ENCODE measurements at places on chromosomes 12 and 14.

DNA sequence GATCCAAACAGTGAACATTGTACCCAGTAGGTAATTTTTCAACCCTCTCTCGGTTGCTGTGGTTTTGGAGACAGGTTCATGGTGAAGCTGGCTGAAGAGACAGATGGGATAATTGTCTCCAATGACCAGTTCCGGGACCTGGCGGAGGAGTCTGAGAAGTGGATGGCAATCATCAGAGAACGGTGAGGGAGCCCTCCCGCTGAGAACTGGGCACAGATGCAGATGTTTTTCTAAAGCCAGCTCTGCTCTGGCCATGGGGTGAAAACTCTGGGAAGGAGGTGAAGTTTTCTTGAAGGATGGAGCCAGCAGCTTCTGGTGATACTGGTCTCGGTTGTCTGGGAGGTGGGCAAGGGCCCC lies 6.2 kb downstream of the KHNYN start:
- DNase-seq: no peak

DNA sequence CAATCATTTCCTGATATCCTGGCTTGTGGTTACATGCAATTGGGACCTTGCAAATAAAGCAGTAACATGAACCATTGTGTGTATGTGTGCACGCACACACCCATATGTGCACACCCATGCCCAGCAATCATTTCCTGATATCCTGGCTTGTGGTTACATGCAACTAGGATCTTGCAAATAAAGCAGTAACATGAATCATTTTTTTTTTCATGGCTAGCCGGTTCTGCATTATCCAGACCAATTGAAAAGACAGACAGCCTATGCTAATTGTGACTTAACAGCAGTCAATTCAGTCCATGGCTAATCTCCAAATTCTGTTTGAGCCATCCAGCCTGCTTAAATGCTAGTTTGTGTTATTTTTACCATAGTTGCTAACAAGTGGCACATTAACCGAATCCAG lies 134.3 kb downstream of the TTC7B start:
- DNase-seq: no peak

- DNase-seq: no peak
Observed at GRCh38 chr12:132437943-132438700, 51.8 kb upstream of the FBRSL1 start.

- no peak for DNase-seq
Observed at GRCh38 chr12:121533394-121534090, 47.3 kb downstream of the KDM2B start.

GRCh38 chr14:71143381-71144290 lies 236.4 kb downstream of the PCNX1 start:
- DNase-seq: no peak

GRCh38 chr12:130803702-130804101 lies 35.3 kb downstream of the STX2 start:
- DNase-seq: no peak

DNA sequence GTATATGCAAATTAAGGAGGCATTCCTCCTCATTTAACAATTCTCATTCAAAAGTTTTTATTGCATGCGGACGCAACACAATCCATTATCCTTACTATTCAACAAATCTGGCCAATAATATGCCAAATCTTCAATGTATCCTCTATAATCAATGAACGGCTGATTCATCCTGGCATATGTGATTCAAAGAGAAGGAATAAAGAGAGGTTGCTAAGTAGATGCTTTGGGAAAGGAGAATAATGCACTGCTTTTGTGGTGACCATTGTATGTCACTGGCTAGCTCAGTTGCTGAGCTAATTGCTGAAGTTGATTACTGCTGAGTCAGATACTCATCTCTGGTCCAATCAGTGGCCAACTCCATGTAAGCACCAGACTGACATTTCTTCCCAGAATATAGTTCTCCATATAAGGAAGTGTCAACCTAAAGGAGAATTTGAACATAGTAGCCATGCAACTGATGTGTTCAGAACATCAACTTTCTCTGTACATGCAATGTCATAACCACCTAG lies 148.0 kb downstream of the PDZRN4 start:
- no peak for DNase-seq

GRCh38 chr12:96099421-96099820 lies 64.0 kb upstream of the LTA4H start:
- no peak for DNase-seq
